ENCODE measurements at places on chromosomes 5 and 9.

DNA sequence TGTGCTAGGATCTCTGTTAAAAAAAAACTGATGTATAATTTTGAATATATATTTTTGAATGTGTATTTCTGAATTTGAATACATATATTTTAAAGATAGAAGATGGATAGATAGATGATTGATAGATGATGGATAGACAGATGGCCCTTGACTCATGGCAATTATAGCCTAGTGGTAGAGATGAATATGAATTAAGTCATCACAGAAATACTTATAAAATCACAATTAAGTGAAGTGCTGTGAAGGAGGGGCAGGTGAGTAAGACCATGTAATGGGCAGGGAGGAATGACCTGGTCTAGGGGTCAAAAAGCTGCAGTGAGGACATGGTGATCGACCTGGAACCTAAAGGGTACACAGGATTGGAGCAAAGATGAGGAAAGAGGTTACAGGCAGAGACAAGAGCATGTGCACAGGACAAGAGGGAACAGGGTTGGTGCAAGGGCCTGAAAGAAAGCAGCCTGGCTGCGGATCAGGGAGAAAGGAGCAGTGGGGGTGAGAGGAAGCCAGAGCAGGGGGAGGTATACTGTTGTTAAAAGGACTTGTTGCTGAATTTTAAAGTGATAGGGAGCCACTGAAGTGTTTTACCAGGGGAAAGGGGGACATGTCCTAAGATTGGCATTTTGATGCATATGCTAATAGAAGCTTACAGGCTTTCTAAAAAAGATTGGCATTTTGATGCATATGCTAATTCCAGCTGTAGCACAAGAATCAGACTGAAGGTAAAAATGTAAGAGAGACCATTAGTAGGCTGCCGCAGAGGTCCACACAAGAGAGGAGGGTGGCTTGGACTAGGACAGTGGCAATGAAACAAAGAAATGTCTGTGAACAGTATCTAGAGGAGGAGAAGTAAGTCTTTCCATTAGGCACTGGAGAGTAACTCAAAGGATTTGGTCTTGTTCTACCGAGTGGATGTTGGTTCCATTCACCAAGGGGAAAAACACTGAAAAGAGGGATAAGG, 527.8 kb downstream of the AGTPBP1 start:
- no peak for DNase-seq

DNA sequence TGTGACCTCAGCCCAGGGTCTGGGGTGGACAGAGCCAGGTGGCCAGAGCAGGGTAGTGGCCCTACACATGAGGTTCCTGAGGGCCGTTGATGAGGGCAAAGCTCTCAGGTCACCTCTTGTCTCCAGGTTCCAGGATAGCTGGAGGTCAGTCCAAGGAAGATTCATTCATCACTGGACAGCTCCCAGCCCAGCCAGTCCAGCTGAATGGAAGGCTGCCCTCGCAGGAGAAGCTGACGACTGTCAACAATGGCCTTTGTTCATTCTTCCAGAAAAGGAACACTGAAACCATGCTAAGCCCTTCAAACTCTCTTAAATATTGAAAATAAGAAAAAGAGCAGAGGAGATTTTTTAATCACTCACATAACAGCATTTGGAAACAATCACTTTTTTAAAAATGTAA, 169.7 kb upstream of the TBCA start:
- DNase-seq = no peak

- DNase-seq = peak; percentile 8
Observed at GRCh38 chr5:76401801-76402250, 1.3 kb upstream of the IQGAP2 start.

DNA sequence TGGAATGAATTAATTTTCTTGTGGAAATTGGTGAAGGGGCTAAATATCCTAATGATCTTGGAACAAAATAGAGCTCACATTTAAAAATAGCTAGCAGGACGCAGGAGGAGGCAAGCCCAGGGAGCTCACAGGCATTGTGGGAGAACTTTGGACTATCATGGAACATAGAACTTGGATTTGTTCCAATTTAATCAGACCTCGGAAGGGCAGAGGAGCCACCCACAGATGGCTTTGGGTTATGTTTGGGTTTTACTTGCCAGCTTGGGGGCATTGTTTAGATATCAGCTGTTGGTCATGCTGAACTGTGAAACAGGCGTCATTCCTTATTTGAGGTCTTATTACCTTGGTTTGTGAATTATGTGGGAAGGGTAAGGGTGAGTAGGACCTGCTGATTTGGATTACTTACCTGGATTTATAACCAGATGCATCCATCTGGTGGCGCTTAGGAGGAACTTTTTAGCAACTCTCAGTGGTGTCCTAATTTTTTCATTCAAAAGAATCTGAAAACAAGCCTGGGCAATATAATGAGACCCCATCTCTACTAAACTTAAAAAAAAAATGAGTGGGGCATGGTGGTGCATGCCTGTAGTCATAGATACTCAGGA, 14.1 kb upstream of the PTGR1 start:
- DNase-seq = no peak

GRCh38 chr5:18660511-18660910, 1026.3 kb downstream of the TAF11L14 start:
- no peak for DNase-seq

Data from activated CD8-positive, alpha-beta memory T cell treated with anti-CD3 and anti-CD28 coated beads for 4 hours (primary cell).